ENCODE measurements at places on chromosomes 12 and 14. TPM values are rescaled to one million over a fixed set of nuclear protein-coding genes. Genes with fewer than 3 reads are reported as not detected.
A peak's percentile ranks its signal among the peaks of the same experiment; 100 is the strongest.

The TDRD9 gene
- polyA plus RNA-seq = 4.0 TPM

The CNPY2 gene
- 151 TPM for polyA plus RNA-seq

The RNASE3 gene
- polyA plus RNA-seq = 0.85 TPM

The GLT8D2 gene
- polyA plus RNA-seq = 17.9 TPM

The VASH1 gene
- polyA plus RNA-seq = 34.4 TPM

The SLC35F4 gene
- polyA plus RNA-seq = 2.9 TPM

GRCh38 chr12:109650808-109651207 is 62.8 kb upstream of the FAM222A start:
- no peak for DNase-seq

DNA sequence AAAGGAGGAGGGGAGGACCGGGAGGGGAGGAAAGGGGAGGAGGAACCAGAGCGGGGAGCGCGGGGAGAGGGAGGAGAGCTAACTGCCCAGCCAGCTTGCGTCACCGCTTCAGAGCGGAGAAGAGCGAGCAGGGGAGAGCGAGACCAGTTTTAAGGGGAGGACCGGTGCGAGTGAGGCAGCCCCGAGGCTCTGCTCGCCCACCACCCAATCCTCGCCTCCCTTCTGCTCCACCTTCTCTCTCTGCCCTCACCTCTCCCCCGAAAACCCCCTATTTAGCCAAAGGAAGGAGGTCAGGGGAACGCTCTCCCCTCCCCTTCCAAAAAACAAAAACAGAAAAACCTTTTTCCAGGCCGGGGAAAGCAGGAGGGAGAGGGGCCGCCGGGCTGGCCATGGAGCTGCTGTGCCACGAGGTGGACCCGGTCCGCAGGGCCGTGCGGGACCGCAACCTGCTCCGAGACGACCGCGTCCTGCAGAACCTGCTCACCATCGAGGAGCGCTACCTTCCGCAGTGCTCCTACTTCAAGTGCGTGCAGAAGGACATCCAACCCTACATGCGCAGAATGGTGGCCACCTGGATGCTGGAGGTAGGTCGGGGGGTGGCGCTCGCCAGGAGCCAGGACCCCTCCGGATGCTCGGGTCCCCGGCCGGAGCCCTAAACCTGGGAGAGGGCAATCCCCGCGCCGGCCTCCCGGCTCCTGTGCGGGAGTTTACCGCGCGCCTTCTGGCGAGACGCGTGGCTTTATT is at the start of gene CCND2:
TSS of gene CCND2 (plus strand) at position 111 of the 744 bp plus-strand sequence. CDS start at position 390, 279 bp downstream.
- peak; percentile 92 for DNase-seq
